Occipital lobe (tissue), 3 donors: ENCODE measurements at places on chromosomes 3 and 15.

DNA sequence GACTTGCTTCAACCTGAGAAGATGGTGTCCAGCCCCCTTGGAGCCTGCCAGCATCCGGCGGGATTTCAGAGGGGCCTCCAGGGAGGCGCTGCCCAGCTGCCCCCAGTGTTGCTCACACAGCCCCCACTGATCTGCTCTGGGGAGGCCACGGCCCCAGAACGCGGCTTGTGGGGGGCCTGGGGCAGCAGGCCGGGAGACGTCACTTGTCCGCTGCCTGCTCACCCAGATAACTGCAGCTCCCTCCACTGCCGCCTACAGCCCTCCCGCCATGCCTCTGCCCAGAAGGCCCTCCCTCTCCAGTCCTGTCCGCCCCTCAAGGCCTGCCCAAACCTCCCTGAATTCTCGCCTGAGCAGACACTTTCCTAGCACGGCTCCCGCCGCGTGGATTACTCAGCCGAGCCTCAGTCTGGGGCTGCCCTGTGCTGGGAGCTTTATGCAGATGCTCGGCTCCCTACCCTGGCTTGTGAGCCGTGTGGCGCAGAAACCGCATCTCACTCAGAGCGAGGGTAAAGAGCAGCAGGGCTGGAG lies 17.2 kb upstream of the ADIPOQ start:
- DNase-seq, result peak; percentile 67

- DNase-seq, result no peak
These were observed 70.4 kb downstream of the UMPS start for GRCh38 chr3:124800511-124801258.

DNA sequence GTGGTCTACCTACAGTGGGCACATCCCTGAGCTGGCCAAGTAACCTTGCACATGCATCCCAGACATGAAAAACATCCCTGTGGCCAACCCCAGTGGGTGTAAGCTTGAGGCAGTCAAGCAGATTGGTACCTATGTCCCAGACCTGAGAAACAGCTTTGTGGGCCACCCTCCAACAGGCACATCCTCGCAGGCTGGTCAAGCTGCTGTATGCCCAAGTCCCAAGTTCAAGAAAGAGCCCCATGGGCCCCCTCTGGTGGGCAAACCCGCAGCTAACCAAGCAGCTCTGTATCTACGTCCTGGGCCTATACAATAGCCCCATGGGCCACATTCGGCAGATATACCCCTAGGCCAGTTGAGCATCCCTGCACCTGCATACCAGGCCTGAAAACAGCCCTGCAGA lies 186.3 kb upstream of the GPR149 start:
- DNase-seq, result no peak

- no peak for DNase-seq
These were observed 140.7 kb downstream of the KLF13 start for GRCh38 chr15:31467361-31467760.

DNA sequence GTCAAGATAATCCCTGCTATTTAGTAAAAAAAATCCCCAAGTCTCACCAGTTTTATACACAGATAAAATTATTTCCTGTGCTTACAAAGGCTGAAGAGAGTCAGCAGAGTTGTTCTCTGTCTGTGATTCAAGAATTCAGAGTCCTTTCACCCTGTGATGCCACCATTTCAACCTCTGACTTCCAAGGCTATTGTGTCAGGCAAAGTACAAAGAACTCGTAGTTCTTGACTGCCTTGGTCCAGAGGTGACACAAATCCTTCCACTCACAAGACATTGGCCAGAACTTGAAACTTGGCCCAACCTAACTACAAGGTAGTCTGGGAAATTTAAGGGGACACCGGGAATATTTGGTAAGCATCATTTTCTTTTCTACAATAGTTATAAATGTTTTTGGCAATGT lies 34.9 kb upstream of the CMC1 start:
- no peak for DNase-seq

GRCh38 chr15:81088470-81089013 lies 45.5 kb upstream of the CFAP161 start:
- DNase-seq, result no peak

- DNase-seq, result no peak
These were observed 40.9 kb upstream of the CCDC80 start for GRCh38 chr3:112681822-112682325.

GRCh38 chr3:158802409-158803268 lies 785 bp downstream of the MFSD1 start:
- DNase-seq, result no peak
